ENCODE measurements at places on chromosomes 5 and 9.

- no peaks in the 10 kb centered on the region for H3K4me1 ChIP-seq
- no peak for DNase-seq
Measured at GRCh38 chr5:115559524-115559923, 14.9 kb upstream of the FEM1C start.

DNA sequence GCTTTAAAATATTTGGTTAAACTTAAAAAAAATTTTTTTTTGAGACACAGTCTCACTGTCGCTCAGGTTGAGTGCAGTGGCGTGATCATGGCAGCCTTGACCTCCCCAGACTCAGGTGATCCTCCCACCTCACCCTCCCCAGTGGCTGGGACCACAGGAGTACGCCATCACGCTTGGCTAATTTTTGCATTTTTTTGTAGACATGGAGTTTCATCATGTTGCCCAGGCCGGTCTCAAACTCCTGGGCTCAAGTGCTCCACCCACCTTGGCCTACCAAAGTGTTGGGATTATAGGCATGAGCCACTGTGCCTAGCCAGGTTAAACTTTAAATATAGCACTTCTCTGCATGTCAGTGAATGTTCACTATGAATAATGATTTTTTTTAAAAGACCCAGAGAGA lies 224.5 kb upstream of the RFX3 start:
- H3K27me3 ChIP-seq: no peaks in the 10 kb centered on the region
- no peak overlapping the region for H3K27ac ChIP-seq
- no peak for DNase-seq
- H3K36me3 ChIP-seq: no peaks in the 10 kb centered on the region
- no peaks in the 10 kb centered on the region for H3K4me1 ChIP-seq

DNA sequence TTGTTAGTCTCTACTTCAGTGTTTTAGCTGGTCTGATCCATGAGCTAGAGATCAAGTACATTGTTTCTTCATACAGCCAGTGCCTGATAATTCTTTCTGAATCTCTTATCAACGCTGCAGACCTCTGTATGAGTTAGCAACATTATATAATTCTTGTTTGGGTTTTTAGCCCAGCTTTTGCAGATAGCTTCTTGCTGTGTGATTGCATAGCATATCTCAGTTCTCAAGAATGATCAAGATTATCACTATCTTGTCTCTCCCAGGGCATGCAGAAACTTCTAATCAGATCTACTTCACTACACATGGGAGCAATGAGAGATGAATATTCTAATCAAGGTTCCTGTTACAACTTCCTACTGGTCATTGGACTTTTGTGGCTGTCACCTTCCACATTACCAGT lies 158.3 kb downstream of the FAM174A start:
- H3K36me3 ChIP-seq: no peaks in the 10 kb centered on the region
- no peaks in the 10 kb centered on the region for H3K27me3 ChIP-seq
- no peak for DNase-seq
- H3K4me1 ChIP-seq: no peaks in the 10 kb centered on the region
- no peak overlapping the region for H3K4me3 ChIP-seq

DNA sequence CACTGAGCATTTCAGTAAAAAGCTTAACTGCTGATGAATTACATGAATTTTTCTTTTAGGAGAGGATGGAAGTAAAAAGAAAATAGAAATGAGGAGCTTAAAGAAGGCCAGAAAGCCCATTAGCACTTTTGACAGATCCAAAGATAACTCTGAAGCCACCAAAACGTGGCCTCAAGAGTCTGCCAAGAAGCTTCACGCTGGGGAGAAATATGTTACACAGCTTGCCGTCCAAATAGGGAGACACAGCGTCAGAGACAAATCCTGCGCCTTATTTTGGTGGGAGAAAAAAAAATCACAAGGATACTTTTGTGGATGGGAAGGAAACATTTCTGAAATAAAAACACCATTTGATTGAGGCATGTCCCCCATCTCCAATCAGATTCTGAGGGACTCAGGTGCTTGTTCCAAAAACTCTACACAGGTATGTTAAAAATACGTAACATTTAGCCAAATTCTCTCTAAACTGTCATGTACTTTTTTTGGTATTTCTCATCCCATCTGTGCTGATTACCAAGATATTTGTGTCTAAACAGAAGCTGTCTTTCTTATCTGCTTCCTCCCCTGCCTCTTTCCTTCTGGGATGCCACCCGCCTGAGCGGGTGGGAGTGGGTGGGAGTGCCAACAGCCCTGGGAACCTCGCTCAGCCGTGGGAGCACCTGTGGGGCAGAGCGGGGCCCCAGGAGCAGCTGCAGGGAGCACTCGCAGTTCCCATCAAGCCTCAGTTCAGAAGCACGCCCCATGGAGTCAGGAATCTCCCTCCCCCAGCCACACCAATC lies 275.5 kb downstream of the DENND1A start:
- DNase-seq: no peak
- no peaks in the 10 kb centered on the region for H3K36me3 ChIP-seq
- no peaks in the 10 kb centered on the region for H3K4me1 ChIP-seq
- no peak overlapping the region for H3K4me3 ChIP-seq
- no peaks in the 10 kb centered on the region for H3K27me3 ChIP-seq
- no peak overlapping the region for H3K27ac ChIP-seq

DNA sequence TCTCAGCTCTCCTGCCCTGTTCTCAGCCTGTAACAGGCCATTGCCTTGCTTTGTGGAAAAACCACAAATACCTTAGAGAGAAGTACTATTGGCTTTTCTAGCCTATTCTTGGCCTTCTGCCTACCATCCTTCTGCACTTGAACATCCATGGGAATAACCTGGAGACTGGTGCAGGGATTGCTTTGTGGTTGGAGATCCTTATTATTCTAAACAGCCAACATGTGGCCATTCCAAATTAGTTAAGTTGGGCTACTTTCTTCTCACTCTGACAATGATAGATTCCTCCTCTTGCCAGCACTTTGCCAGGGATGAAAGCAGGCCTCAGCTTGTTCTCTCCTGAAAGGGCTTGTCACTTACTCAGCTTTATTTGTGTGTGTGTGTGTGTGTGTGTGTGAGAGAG lies 240.4 kb downstream of the GLIS3 start:
- no peaks in the 10 kb centered on the region for H3K4me1 ChIP-seq
- no peak overlapping the region for H3K4me3 ChIP-seq

- no peaks in the 10 kb centered on the region for H3K36me3 ChIP-seq
- DNase-seq: no peak
- no peak overlapping the region for H3K27ac ChIP-seq
- H3K4me1 ChIP-seq: no peaks in the 10 kb centered on the region
- no peak overlapping the region for H3K4me3 ChIP-seq
Measured at GRCh38 chr9:27394154-27394825, 97.3 kb upstream of the EQTN start.

DNA sequence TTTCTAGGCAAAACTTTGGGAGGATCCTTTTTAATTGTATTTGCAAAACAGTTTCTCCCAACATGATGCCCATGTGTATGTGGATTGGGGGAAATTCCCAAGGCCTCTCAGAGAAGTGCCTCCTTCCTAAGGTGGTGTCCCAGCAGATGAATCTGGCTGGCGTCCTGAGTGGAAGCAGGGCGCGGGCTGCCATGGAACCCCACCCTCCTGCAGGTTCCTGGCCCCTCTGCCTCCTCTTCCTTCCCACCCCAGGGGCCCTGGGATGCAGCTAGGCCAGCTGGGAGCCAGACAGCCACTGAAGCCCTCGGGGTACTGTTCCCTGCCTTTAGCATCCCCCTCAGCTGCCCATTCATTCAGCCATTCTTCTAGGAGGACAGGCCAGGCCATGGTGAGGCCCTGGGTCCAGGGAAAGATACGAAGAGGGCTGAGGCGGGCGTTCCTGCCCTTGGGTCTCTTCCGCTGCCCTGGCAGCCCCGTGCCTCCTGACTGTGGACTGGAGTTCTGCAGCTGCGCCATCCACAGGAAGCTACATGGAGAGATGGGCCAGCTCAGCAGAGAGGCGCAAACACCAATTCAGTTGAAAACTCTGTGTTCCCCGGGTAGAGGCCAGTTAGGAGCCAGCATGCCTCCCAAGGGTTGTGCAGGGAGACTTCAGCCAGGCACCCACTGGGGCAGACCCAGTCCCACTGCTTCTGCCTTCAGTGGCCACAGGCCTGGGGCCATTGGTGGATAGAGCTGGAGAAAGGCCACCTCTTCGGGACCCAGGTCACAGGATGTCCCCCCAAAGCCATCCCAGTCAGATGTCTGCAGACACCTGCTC lies 36.5 kb downstream of the ADAMTS2 start:
- H3K4me3 ChIP-seq: no peak overlapping the region
- H3K4me1 ChIP-seq: no peaks in the 10 kb centered on the region
- no peaks in the 10 kb centered on the region for H3K27me3 ChIP-seq
- no peaks in the 10 kb centered on the region for H3K36me3 ChIP-seq

DNA sequence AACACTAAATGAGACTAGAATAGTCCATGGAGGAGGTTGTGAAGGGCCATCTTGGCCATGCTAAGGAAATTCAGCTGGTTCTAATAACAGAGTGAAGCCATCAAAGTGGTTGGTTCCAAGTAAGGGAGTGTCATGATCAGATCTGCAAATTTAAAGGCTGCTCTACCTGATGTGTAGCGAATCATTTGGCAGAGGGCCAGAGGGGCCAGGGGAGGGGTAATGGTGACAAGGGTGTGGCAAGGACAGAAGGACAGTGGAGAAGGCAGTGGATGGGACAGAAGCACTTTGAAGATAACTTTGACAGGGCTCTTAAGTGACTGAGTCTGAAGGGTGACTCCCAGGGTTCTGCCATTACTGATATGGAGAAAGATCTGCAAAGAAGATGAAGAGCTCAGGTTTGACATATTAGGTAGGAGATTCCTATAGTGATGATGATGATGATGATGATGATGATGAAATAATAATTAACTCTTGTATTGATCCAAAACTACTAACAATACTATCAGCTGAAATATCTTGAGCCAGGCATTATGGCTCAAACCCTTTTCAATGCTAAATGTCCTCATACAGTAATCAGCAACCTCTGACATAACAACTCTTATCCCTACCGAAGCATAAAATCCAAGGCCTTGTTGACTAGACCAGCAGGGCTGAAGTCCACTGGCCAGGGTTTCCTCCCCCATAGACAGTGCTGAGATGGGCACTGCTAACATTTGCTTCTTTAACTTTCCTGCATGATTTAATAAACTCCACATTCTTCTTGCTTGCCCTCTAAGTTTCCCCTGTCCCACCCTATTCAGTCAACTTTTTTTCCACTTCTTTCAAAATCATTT lies 20.0 kb downstream of the KIAA1191 start:
- no peak for DNase-seq
- no peak overlapping the region for H3K27ac ChIP-seq
- no peaks in the 10 kb centered on the region for H3K4me1 ChIP-seq
- H3K27me3 ChIP-seq: no peaks in the 10 kb centered on the region
- peaks cover 40% of the 10 kb centered on the region for H3K36me3 ChIP-seq
- H3K4me3 ChIP-seq: no peak overlapping the region

GRCh38 chr9:109238125-109238524 lies 71.1 kb upstream of the FRRS1L start:
- no peaks in the 10 kb centered on the region for H3K4me1 ChIP-seq
- H3K4me3 ChIP-seq: no peak overlapping the region
- no peak for DNase-seq
- H3K36me3 ChIP-seq: no peaks in the 10 kb centered on the region

- no peak overlapping the region for H3K27ac ChIP-seq
- H3K36me3 ChIP-seq: no peaks in the 10 kb centered on the region
- no peak for DNase-seq
- H3K4me3 ChIP-seq: no peak overlapping the region
- no peaks in the 10 kb centered on the region for H3K4me1 ChIP-seq
- H3K27me3 ChIP-seq: no peaks in the 10 kb centered on the region
Measured at GRCh38 chr5:173638126-173639040, 21.9 kb upstream of the BOD1 start.

DNA sequence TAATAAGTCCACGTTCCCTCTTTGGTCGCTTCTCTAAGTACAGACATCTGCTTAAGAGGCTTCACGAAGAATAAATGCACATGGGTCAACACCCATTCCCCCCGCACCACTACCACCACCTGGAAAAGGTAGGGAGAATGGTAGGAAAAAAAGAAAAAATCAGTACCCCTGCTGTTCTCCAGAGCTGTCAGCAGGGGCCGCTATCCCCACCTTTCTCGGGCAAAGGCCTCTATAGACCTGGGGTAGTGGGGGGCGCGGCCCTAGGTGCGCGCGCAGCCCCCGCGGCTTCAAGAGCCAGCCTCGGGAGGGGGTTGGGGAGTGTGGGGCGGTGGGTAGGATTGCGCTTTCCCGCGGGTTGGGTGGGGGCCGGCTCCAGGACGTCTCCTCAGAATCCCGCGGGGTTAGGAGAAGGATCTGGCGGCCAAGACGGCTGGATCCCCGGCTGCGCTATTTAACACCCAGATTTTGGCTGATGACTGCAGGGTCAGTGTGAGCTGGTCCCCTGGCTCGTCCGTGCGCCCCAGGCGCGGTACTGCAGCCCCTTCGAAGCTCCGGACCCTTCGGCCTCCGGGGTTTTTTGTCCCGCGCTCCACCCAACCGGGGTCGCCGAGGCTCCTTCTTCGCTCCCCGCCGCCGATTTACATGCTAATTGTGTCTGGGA lies 1.6 kb upstream of the SEMA6A start:
- DNase-seq: no peak
- peaks cover 8% of the 10 kb centered on the region for H3K4me1 ChIP-seq
- H3K4me3 ChIP-seq: no peak overlapping the region
- H3K27me3 ChIP-seq: peaks cover 12% of the 10 kb centered on the region
- H3K27ac ChIP-seq: no peak overlapping the region

- no peaks in the 10 kb centered on the region for H3K27me3 ChIP-seq
- no peaks in the 10 kb centered on the region for H3K36me3 ChIP-seq
- H3K4me3 ChIP-seq: no peak overlapping the region
- DNase-seq: no peak
- H3K4me1 ChIP-seq: no peaks in the 10 kb centered on the region
- H3K27ac ChIP-seq: no peak overlapping the region
Measured at GRCh38 chr5:119951330-119951934, 322.1 kb downstream of the FAM170A start.

DNA sequence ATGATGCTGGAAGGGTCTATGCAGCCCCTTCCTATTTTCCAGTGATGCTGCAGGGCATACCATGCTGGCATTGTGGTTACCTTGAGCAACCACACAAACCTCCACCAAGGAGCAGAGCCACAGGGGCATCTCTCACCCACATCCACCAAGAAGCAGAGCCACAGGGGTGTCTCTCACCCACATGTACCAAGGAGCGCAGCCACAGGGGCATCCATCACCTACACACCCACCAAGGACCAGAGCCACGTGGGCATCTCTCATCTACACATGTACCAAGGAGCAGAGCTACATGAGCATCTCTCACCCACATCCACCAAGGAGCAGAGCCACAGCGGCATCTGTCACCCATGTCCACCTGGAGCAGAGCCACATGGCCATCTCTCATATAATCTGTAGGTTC lies 8.8 kb upstream of the GM2A start:
- no peak overlapping the region for H3K4me3 ChIP-seq
- no peaks in the 10 kb centered on the region for H3K36me3 ChIP-seq
- H3K27ac ChIP-seq: no peak overlapping the region
- no peak for DNase-seq
- H3K4me1 ChIP-seq: peaks cover 5% of the 10 kb centered on the region

All from naive thymus-derived CD4-positive, alpha-beta T cell (primary cell).